A673 (cell line): ENCODE measurements at places on chromosomes 7 and 10.

DNA sequence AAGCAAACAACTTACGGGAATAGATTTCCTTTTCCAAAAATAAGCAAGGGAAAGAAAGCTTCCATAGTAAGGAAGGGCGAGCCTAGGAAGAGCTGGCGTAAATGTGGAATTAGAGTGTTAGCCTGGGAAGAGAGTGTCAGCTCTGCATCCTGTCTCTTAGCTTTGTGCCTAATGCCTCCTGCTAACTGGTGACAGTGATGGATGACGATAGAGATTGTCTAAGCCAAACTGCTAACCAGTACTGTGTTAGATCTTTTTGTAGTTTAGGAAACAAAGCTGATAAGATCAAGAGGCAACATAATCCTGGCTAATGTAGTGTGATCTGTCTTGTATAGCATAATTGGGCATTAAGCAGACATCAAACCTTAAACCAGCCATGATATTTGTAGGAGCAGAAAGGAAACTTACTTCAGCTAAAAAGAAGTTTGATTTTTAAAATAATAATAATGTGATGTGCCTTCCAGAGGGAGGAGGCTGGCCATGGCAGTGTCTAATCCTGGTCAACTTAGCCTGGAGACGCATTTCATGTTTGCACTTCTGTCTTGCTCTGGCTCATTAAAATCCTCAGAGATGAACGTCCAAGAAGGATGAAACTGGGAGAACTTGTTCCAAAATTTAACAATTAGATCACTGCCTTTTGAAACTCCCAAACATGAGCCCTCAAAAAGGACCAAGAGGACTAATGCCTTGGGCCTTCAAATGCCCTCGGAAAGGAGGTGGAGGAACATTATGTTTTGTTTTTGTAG lies 85.1 kb downstream of the FAM204A start:
- H3K36me3 ChIP-seq: no peaks in the 10 kb centered on the region
- no peak overlapping the region for H3K27ac ChIP-seq
- H3K27me3 ChIP-seq: peaks cover 15% of the 10 kb centered on the region
- DNase-seq: peak; percentile 46
- no peaks in the 10 kb centered on the region for H3K4me1 ChIP-seq
- no peak overlapping the region for H3K4me3 ChIP-seq

- H3K4me1 ChIP-seq: no peaks in the 10 kb centered on the region
- no peak overlapping the region for H3K27ac ChIP-seq
- no peak overlapping the region for H3K4me3 ChIP-seq
- H3K36me3 ChIP-seq: no peaks in the 10 kb centered on the region
Observed at GRCh38 chr7:72057231-72057630, 354.9 kb downstream of the CALN1 start.

DNA sequence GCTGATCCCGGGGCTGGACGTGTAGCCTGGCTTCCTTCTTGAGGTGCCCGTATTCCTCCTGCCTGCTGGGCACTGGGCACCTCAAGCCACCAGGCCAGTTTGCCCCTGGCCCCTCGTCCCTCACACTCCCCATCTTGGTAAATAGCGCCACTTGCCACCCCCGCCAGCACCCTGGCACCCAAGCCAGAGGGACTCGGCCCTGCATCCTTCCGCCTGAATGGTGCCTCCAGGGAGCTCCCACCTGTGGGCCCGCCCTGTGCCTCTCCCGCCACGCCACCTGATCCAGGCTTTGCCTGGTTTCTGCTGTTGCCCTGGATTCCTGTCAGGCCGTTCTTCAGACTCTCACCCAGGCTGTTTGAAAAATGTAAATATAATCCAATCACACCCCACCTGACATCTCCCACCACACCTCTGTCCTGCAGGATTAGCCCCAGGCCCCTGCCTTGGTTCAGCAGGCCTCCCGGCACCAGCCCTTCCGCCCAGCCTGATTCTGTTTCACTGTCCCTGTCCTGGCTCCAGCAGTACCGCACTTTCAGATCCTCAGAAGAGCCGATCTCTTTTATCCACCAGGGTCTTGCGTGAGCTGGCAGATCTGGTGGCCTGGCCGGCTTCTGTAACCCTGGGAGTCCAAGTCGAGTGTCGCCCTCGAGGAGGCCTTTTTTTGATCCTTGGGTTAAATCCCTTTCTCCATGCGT lies 33.8 kb downstream of the WIPI2 start:
- H3K27me3 ChIP-seq: no peaks in the 10 kb centered on the region
- no peaks in the 10 kb centered on the region for H3K4me1 ChIP-seq
- no peak for DNase-seq
- H3K4me3 ChIP-seq: no peak overlapping the region
- H3K27ac ChIP-seq: no peak overlapping the region

GRCh38 chr10:75400771-75401568 lies 594 bp downstream of the ZNF503 start:
- peak overlapping the region; percentile 57 for H3K4me3 ChIP-seq
- peaks cover 32% of the 10 kb centered on the region for H3K4me1 ChIP-seq
- DNase-seq: no peak
- H3K36me3 ChIP-seq: no peaks in the 10 kb centered on the region
- H3K27ac ChIP-seq: no peak overlapping the region

- H3K27me3 ChIP-seq: no peaks in the 10 kb centered on the region
- H3K4me3 ChIP-seq: no peak overlapping the region
- H3K36me3 ChIP-seq: no peaks in the 10 kb centered on the region
- no peak for DNase-seq
- no peak overlapping the region for H3K27ac ChIP-seq
- H3K4me1 ChIP-seq: peaks cover 28% of the 10 kb centered on the region
Observed at GRCh38 chr7:19104811-19105210, 12.6 kb downstream of the TWIST1 start.

GRCh38 chr7:151552352-151553028 lies 32.8 kb upstream of the RHEB start:
- no peak for DNase-seq
- H3K4me3 ChIP-seq: no peak overlapping the region
- no peak overlapping the region for H3K27ac ChIP-seq
- H3K4me1 ChIP-seq: peaks cover 8% of the 10 kb centered on the region

- H3K27me3 ChIP-seq: no peaks in the 10 kb centered on the region
- H3K27ac ChIP-seq: no peak overlapping the region
- DNase-seq: no peak
- no peaks in the 10 kb centered on the region for H3K4me1 ChIP-seq
Observed at GRCh38 chr10:51789903-51790302, 90.5 kb upstream of the CSTF2T start.

DNA sequence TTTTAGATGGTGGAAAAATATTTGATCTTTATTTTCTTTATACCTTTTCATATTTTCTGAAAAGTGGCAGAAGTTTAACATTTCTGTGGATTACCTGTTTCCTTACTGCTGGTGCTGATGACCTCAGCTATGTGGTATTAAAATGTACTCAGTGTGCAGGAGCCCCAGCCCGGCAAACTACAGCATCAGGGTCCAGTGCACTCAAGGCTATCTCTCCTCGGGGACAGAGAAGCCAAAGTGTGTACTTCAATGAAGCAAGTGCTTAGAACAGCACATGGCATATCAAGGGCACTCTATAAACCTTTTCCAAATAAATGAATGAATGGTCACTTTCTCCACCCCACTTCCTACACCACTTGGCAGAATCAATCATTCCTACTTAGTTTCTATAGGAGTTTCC lies 111.8 kb downstream of the HIP1 start:
- H3K36me3 ChIP-seq: no peaks in the 10 kb centered on the region
- no peaks in the 10 kb centered on the region for H3K27me3 ChIP-seq
- peaks cover 17% of the 10 kb centered on the region for H3K4me1 ChIP-seq

GRCh38 chr7:13236026-13236425 lies 548.6 kb downstream of the ARL4A start:
- H3K4me3 ChIP-seq: no peak overlapping the region
- peaks cover 37% of the 10 kb centered on the region for H3K27me3 ChIP-seq
- no peaks in the 10 kb centered on the region for H3K36me3 ChIP-seq
- H3K4me1 ChIP-seq: no peaks in the 10 kb centered on the region

GRCh38 chr10:13715100-13715499 lies 128.3 kb downstream of the PRPF18 start:
- no peak for DNase-seq
- H3K27me3 ChIP-seq: no peaks in the 10 kb centered on the region
- peaks cover 39% of the 10 kb centered on the region for H3K4me1 ChIP-seq
- no peaks in the 10 kb centered on the region for H3K36me3 ChIP-seq
- H3K27ac ChIP-seq: no peak overlapping the region

DNA sequence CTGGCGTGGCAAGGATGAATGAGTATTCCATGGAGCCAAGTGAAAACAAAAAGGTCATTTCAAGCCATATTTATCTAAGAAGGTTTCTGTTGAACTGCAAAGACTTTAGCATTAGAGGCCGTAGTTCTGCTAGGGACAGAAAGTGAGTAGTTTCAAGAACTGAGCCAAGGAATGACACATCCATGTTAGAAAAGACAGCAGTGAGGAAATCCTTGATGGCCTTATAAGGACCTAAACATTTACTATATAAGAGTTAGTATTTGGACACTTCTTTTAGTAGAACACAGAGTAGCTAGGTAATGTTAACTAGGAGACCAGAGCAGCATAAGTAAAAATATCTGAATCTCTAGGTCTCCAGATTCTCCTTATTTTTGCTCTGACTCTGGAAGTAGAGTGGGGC lies 329.8 kb upstream of the SEMA3D start:
- H3K4me1 ChIP-seq: no peaks in the 10 kb centered on the region

- H3K27me3 ChIP-seq: no peaks in the 10 kb centered on the region
- peaks cover 4% of the 10 kb centered on the region for H3K4me1 ChIP-seq
- no peak overlapping the region for H3K27ac ChIP-seq
- DNase-seq: peak; percentile 32
Observed at GRCh38 chr10:42952349-42952748, 124.5 kb upstream of the RET start.

DNA sequence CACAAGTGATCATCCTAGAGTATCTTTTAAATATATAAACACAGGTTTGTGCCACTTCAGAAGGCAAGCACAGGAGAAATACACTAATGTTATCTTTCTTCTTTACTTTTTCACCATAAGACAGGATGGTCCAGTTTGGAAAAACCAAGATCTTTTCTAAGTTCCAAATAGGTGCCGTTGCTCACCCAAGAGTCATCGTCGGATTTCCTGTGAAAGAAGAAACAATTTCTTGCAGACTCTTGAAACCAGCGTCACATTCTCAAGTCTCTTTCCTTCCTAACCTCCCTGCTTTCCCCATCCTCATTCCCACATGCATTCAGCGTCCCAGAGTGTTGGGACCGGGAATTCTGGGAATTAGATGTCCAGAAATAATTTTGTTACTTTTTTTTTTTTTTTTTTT lies 42.8 kb upstream of the GSDME start:
- no peaks in the 10 kb centered on the region for H3K27me3 ChIP-seq
- H3K4me3 ChIP-seq: no peak overlapping the region
- H3K27ac ChIP-seq: no peak overlapping the region
- H3K36me3 ChIP-seq: peaks cover 15% of the 10 kb centered on the region

- no peak overlapping the region for H3K4me3 ChIP-seq
- H3K36me3 ChIP-seq: no peaks in the 10 kb centered on the region
- DNase-seq: no peak
- H3K27ac ChIP-seq: no peak overlapping the region
- H3K4me1 ChIP-seq: no peaks in the 10 kb centered on the region
- H3K27me3 ChIP-seq: no peaks in the 10 kb centered on the region
Observed at GRCh38 chr7:110698576-110698975, 392.4 kb upstream of the LRRN3 start.

DNA sequence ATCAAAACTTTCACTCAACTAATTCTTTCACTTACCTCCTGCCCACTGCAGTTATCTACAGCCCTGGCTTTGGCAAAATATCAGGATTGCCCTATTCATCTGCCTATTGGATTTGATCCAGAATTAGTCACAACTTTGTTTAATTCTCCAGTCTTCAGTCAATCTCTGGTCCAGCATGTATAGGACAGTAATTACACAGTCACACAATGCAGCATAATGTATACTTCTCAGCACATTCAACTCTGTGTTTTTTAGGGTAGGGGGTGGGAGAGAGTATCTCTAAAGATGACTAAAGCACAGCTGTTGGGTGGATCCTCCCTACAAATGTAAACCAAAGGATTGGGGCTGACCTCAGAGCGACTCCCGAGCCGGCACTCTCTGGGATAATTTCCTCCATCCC lies 17.7 kb upstream of the NRP1 start:
- no peaks in the 10 kb centered on the region for H3K27me3 ChIP-seq
- H3K4me1 ChIP-seq: no peaks in the 10 kb centered on the region
- H3K27ac ChIP-seq: no peak overlapping the region

DNA sequence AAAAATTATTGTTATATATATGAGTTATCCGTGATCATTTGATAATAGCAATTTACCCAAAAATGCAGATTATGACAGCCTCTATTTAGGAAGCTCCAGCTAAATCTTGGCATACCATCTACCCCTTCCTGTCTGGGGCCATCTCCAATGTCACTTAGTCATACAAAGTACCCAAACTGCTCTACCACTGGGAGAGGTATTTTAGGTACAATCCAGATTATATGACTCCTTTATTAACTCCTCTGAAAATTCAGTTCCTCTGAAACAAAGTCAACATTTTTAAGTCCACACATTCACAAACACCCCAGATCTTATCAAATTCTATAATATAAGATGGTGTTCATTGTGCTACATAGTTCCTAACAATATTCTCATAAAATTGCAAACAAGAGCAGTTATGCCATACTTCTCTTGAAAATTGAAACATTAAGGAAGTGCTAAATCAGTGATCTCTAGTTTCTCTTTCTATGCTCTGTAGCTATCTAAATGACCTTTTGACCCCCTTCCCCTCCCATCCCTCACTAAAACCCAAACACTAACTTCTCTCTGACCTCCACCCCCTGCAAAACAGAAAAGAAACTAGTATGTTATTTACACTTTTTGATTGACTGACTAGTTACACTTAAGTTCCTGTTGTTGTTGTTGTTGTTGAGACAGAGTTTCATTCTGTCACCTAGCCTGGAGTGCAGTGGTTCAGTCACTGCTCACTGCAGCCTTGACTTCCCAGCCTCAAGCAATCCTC lies 16.4 kb downstream of the HOXA1 start:
- H3K4me1 ChIP-seq: no peaks in the 10 kb centered on the region
- H3K4me3 ChIP-seq: no peak overlapping the region
- H3K36me3 ChIP-seq: no peaks in the 10 kb centered on the region
- H3K27me3 ChIP-seq: peaks cover 35% of the 10 kb centered on the region

- H3K27me3 ChIP-seq: no peaks in the 10 kb centered on the region
- no peaks in the 10 kb centered on the region for H3K36me3 ChIP-seq
- peaks cover 4% of the 10 kb centered on the region for H3K4me1 ChIP-seq
- no peak for DNase-seq
Observed at GRCh38 chr7:36006636-36007229, 146.3 kb upstream of the EEPD1 start.

DNA sequence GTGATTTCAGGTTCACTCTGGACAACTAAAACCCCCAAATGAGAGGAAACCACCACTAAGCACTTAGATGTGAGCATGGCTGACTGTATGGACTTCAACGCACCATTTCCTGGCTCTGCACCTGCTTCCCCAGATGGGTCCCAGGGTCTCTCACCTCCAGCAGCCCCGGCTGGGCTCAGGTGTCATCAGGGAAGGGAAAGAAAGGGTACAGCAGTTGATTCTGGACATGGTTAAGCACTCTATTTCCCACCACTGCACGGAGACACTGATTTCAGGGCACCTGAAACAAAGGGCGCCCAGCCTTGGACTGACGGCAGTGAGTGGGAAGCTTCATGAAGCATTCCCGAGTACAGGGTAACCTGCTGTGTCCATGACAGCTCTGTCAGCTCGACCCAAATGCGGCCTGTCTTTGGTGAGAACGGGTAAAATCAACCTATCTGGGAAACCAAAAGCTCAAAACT lies 19.0 kb downstream of the FAM53B start:
- H3K27ac ChIP-seq: no peak overlapping the region
- H3K27me3 ChIP-seq: no peaks in the 10 kb centered on the region
- no peaks in the 10 kb centered on the region for H3K36me3 ChIP-seq
- no peak overlapping the region for H3K4me3 ChIP-seq
- no peaks in the 10 kb centered on the region for H3K4me1 ChIP-seq
- DNase-seq: no peak

- no peak overlapping the region for H3K27ac ChIP-seq
- H3K36me3 ChIP-seq: no peaks in the 10 kb centered on the region
- no peaks in the 10 kb centered on the region for H3K27me3 ChIP-seq
- no peaks in the 10 kb centered on the region for H3K4me1 ChIP-seq
Observed at GRCh38 chr7:67348171-67348570, 351.5 kb downstream of the TYW1 start.
